Immature natural killer cell (primary cell): ENCODE measurements at places on chromosomes 7 and 10. TPM values are rescaled to one million over a fixed set of nuclear protein-coding genes. Genes with fewer than 3 reads are reported as not detected.

DNA sequence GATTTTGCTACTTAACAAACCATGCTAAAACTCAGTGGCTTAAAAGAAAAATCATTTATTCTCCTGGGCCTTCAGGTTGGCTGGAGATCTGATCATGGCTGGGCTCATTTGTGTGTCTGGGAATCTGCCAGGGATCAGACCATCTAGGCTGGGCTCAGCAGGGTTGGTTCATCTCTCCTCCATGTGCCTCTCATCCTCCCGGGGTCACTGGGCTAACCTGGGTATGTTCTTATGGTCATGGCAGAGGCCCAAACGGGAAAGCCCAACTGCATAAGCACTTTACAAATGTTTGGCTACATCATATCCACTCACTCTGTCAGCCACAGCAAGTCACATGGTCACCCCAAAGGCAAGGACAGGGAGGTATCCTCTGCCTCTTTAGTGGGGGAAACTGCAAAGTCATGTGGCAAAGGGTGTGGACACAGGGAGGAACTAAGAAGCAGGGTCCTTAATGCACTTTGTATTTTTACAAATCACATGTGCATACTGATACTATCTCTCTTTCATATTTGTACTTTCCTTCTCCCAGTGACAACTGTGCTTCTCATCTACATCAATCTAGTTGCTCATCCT, 231.4 kb downstream of the BUB3 start:
- no peak for DNase-seq

AOAH gene
- 288 TPM for polyA plus RNA-seq

DNA sequence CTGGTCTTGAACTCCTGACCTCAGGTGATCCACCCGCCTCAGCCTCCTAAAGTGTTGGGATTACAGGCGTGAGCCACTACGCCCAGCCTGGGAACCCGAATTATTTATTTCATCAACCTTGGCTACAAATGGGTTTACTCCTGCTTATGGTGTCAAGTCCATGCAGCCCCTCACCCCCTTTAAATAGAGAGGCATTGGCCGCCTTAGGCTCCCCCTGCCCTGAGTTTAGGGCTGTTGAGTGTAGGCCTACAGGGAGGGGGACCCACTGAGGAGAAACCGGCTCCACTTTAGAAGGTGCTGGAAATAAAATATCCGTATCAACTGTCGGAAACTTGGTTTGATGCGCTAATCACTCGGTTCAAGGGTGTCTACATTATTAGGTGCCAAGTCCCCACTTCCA, 8.7 kb upstream of the SP8 start:
- no peak for DNase-seq

DNA sequence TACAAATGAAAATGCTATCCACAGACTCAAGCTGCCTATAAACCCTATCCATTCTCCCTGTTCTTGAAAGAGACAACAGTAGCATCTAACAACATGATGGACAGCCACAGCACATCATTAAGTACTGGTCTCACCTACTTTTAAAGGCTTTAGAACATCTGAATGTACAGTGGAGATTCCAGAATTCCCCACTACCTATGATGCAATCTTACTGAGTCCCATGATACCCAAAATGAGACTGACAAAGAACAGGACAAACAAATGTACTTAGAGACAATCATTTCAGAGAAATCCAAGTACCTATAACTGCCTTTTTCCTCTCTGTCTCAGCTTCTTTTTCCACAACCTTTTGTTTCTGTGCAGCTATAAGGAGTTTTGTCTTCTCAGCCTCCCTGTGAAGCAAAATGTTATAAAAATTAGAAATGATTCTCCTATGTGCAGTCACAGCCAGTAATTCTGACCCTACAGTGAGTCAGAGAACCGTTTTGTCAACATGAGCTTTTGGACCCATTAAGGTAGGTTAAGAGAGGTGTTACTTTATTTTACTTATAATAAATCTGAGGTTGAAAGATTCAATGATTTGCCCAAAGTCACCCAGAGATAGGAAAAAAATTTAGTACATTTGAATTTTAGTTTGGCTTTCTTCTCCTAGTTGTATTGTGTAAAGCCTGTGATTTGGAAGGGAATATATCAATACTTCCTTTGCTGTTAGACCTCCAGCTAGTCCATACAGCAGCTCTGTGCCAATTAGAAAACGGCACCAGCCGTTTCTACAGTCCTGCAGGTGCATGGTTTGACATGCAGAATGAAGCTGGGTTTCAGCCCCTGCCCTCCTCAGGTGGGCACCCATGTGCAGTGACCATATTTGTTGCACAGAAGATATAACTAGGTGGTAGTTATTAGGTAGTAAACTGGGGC, 21.9 kb downstream of the ERLIN1 start:
- DNase-seq, result no peak

COL1A2 gene
- polyA plus RNA-seq, result not detected

GRCh38 chr10:121288864-121289661, 309.2 kb downstream of the FGFR2 start:
- no peak for DNase-seq

GRCh38 chr10:35274498-35275060, 61.7 kb upstream of the CCNY start:
- DNase-seq, result no peak

STEAP1 gene
- polyA plus RNA-seq, result not detected

GRM8 gene
- not detected for polyA plus RNA-seq

DNA sequence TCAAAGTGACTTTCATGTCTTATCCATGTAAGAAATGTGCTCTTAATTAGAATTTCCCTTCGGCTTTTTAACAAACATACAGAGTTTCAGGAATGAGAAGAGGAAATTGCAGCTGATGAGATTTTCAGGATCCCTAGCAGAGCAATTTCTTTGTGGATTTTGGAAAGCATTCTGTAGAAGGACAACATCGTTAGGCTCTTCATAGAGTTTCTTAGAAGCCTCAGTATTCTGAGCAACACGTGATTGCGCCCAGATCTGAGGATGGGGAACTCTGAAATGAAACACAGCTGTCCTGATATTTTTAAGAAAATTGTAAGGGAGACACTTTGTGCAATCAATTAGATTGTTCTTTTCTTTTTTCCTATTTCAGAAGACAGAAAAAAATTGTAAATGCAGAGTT, 85.8 kb downstream of the LHFPL3 start:
- no peak for DNase-seq

DNA sequence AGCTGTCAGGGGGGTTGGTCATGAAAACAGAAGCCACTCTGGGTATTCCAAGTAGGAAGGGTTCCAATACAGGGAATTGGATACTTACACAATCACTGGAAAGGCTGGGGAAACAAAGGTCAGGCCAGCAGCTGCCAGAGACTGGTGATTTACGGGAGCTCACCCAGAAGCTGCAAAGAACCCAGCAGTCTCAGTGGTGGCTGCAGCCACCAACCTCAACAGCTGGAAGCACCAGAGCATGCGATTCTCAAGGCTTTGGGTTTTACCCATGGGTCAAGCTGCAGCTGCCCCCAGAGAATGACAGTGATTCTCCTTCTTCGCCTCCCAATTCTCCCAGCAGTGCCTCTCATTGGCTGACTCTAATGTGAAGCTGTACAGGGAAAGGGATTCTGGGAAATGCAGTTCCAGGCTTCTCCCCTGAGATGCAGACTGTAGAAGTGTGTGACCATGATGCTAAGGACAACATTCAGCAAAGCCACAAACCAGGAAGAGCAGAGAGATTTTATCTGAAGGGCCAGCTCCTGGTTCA, 107.2 kb upstream of the TCF7L2 start:
- no peak for DNase-seq

FAM25G gene
- polyA plus RNA-seq, result not detected

DNA sequence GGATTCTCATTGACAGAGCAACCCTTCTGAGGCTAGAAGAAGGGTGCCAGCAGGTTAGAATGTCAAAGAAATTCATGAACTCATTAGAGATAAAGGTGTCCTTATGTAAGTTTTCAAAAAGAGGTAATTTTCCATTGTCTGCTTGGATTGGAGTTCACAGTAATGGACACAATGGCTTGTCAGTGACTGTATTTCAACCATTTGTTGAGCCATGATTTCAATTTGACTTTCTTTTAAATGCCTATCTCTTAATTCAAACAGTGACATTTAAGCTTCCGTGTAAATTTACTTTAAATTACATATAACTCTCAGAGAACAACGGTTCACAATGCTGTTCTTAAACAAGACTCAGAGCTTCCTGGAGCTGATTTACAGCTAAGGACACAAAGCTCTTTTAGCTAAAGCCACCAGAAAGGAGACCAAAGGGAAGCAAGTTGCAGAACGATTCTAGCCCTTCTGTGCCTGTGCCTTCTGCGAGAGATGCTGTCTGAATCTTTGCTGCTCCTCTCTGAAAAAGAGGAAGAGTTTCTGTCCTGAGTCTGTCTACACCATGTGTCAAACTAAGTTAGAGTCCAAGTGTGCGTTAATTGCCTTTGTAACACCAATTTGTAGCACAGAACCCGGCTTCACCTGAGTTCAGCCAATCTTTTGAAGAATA, 42.2 kb upstream of the PFKP start:
- DNase-seq, result no peak

DNA sequence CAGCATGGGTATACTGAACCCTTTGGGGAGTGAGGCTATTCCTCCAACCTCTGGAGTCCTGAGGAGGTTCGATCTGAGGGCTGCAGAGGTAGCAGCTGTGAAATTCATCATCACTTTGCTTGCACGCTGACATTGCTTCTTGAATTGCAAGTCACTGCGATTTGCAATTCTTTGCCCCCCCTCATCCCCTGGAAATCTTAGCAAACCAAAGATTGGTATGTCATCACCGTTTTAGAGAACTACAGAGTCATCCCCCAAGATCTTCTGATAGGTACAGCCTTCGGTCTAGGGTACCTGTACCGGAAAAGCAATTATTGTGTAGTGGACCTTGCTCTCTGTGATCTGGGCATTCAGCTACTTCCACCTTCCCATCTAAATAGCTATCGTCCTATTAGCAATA, 192.6 kb downstream of the KLF6 start:
- DNase-seq, result no peak

DNA sequence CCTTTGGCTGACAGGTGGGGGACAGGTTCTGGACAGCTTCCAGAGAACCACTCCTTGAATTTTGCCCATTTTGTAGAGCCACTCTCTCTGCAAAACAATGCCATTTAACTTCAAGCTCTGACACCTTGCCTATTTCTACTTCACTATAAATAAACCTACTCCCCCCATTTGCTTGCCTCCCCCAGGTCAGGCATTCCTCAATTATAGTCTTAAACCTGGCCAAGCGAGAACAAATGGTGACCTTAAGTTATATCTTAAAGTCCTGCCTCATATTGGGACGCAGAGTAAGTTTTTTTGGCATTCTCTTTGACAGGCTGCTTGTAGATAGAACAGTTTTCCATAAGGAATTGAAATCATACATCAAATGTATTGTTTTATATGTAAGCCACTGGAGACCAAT, 706.9 kb downstream of the LRMDA start:
- no peak for DNase-seq

DNA sequence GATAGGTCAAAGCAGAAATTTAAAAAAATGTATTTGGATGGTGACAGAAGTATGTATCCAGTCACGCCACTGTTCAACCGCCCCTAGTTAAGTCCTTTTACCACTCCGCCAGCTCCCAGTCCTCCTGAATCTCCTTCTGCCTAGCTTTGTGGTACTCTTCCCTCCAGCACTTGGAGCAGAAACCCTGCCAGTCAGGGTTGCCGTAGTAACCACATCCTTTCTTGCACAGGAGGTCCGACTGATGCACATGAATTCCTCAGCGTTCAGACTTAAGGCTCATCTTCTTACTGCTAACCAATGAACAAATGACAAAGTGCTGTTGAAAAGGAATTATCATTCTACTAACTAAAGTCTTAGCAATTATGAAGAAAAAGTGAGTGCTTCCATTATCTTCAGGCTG, 175.3 kb upstream of the KCTD7 start:
- DNase-seq, result no peak

GRCh38 chr10:14541379-14541778, 210.7 kb upstream of the FRMD4A start:
- DNase-seq, result no peak

- no peak for DNase-seq
Observed at GRCh38 chr7:90592033-90592432, 4.1 kb upstream of the CDK14 start.

DNA sequence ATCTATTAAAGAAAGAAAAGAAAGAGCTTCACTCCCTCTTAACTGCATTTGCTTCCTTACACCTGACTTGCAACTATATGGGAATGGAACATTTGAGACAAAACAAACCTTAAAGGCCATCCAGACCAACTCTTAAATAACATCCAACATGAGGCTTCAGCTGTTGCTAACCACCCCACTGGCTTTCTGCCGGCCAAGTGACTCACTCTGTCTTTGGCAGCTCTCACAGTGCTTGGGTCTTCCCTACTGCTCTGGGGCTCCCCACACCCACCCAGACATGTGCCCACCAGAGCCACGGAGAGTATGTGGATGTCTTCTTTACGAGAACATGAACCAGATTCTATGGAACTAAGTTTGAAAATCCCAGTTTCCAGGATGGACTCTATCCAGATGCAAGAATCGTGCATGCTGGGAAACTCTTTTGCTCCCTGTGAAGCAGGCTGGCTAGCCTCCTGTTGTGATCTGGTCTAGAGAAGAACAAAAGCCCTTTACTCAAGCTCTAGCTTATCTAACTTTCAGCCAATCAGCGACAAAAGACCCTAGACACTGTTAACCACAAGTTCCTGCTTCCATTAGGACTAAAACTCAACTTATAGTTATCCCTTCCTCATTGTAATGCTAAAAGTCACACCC, 245.7 kb downstream of the TCERG1L start:
- DNase-seq, result no peak

GRCh38 chr7:55549457-55549856, 22.8 kb downstream of the VOPP1 start:
- DNase-seq, result no peak

DNA sequence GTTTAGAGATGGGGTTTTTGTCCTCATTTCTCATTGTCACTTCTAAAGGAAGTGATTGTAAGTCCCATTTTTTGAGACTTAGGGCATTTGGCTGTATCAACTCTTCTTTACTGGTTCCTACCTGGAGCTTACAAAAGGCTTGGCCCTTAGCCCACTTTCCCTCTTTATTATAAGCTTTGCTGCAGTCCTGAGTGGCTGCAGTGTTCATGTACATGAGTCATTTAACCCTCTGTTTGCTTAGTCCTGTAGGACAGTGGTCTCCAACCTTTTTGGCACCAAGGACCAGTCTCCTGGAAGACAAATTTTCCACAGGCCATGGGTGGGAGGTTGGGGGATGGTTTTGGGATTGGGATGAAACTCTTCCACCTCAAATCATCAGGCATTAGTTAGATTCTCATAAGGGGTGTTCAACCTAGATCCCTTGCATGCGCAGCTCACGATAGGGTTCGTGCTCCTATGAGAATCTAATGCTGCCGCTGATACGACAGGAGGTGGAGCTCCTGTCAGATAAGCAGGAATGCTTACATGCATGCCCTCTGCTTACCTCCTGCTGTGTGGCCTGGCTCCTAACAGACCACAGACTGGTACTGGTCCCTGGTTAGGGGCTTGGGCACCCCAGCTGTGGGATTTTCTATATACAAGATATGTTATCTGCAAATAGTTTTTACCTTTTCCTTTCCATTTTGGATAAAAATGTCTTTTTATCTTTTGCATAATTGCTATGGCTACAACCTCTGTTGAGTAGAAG, 99.7 kb downstream of the CCSER2 start:
- no peak for DNase-seq

GRCh38 chr7:40580776-40581175, 446.0 kb downstream of the SUGCT start:
- DNase-seq, result no peak
